Stimulated activated CD8-positive, alpha-beta memory T cell treated with anti-CD3 and anti-CD28 coated beads, Interleukin-4, amount 100 ng/mL, for 1 hour (primary cell): ENCODE measurements at places on chromosomes 16 and 17.

DNA sequence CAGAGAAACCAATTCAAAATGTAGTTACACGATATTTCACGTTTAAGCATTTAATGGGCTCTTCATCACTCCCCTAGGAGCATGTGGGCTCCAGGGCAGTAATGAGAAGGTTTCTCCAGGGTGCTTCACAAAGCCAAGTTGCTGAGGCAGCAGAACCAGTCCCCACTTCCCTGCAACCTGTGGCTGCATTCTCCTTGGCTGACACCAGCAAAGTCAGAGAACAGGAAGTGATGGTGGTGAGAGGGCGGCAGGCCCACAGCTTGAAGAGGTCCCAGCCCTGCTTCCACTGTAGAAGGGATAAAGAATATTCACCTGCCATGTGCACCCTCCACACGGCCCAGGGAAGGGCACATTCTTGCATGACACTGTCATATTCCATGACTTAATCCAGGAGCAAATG is 133.2 kb downstream of the CBLN1 start:
- no peak for DNase-seq

DNA sequence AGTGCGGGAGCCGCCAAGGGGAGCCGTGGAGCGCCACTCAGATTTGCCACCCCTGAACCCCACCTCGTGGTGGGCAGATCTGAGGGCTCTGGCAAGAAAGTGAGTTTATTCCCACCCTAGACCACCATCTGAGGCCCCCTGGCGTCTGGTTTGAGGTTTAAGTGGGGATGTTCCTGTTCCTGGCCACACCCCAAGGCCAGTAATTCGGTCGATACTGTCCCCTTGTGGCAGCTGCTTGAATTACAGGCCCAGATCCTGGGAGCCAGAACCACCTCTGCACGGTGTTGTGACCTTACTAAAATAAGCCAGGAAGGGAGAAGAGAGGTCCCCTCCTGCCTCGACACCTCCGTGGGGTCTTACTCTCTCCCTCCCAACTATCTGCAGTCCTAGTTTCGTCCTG is 3.3 kb upstream of the LAT start:
- no peak for DNase-seq

DNA sequence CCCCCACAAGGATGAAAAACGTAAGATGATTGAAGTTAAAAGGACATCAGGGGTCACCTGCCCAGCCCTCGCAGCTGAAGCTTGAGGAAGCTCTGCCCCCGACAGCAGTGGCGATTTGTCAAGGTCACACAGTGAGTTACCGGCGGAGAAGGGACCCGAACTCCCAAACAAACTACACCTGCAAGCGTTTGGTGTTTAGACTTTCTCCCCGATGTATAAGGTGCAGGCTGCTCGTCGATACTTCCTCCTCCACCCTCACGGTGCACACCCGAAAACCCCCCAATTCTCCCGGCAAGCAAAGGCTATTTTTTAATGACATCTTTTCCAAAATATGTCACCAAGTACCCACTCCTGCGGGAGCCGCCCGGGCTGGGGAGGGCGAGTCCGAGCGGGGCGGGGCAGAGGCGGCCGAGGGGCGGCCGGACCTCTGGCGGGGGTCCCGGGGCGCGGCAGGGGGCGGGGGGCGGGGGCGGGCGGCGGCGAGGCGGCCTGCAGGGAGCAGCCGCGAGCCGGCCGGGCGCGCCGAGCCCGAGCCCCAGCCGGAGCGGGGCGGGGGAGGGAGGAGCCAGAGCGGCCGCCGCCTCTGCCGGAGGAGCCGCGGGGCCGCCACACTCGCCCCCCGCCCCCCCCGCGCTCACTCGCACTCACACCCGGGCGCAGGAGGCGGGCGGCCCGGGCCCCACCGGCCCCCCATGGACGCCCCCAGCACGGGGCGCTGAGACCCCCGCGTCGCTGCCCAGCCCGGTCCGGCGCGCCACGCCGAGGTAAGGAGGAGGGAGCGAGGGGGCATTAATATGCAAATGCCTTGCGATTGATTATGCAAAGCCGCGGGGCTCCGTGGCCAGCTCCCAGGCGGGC is at the start of gene THRA:
Gene THRA (plus strand): TSS at position 637 of the 858 bp plus-strand sequence. CDS start 11,524 bp downstream, outside the sequence.
- no peak for DNase-seq

DNA sequence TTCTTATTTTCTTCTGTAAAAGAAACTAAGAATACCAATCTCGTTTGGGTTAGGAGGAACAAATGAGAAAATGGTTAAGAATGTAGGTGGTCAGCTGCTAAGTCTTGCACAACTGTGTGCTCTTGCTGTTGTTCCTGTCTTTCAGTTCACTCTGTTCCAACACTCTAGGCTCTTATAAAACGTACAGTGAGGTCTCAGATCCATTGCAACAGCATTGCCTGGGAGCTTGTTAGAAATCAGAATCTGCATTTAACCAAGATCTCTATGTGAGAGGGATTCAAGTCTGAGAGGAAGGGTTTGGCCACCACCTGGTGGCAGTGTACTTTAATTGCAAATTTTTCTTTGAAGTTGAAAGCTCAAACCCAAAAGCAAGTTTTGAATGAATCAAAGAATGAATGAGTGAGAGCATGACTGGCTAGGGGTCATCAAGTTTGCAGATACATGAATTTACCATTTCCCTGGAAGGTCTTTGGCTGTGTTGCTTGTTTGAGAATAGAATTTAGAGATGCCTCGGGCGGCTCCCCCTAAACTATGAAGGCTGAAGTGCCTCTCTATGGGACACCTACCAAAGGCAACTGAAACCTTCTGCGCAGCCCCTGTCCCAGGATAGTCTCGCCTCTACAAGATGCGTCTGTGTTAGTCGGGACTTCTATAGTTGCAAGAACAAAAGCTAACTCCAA is 2.5 kb downstream of the ALOX15B start:
- no peak for DNase-seq

- no peak for DNase-seq
Measured at GRCh38 chr16:2663553-2664546, 18.5 kb upstream of the KCTD5 start.

DNA sequence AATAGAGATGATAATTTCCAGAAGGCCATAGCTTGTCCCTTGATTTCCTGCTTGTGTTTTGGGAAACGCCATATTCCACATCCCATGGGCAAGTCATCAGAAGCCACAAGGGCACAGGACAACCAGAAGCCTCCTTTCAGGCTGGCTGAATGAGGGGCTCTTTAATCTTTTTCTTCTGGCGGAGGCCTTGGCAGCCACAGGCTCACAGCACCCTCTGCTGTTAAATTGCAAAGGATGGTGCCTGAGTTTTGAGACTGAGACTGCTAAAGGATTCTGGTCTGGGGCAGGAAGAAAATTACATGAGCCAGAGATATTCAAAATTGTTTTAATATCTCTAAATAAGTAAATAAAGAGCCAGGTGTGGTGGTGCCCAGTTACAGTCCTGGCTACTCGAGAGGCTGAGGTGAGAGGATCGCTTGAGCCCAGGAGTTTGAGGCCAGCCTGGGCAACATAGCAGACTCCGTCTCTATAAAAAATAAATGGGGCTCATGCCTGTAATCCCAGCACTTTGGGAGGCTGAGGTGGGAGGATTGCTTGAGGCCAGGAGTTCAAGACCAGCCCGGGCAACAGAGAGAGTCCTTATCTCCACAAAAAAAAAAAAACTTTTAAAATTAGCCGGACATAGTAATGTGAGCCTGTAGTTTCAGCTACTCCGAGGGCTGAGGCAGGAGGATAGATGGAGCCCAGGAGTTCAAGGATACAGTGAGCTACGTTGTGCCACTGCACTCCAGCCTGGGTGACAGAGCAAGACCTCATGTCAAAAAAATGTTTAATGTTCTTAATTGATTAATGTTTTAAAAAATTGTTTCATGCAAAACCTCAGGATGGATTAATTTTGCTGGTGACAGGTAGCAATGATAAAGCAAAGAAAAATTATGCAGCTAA is 26.3 kb downstream of the AARSD1 start:
- no peak for DNase-seq
